ENCODE measurements at places on chromosomes 11 and 22.

GRCh38 chr11:1499261-1499890 is 12.8 kb upstream of the MOB2 start:
- DNase-seq, result no peak

DNA sequence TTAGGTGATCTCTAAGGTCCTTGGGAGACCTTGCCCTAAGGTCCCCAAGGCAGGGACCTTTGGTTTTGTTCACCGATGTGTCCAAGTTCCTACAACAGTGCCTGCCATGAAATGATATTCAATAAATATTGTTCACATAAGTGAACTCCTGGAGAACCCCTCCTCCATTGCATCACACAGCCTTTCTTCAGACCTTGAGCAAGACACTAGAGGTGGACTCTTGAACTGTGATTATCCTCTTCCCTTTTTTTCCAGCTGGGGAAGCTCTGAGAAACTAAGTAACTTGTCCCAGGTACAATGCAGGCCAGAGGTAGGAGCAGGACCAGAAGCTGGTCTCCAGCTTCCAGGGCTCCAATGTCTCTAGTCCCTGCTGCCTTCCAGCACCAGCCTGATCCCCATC is 76.6 kb upstream of the LMO1 start:
- no peak for DNase-seq

- DNase-seq, result no peak
Observed at GRCh38 chr11:18527512-18527911, 770 bp upstream of the TSG101 start.

GRCh38 chr22:48489551-48490499 is 1337.8 kb downstream of the BRD1 start:
- DNase-seq, result no peak

- DNase-seq, result no peak
Observed at GRCh38 chr22:41544671-41545476, 604 bp upstream of the POLR3H start.

- no peak for DNase-seq
Observed at GRCh38 chr11:129813231-129813791, 2.3 kb upstream of the TMEM45B start.

- DNase-seq, result no peak
Observed at GRCh38 chr22:38901111-38901641, 29.2 kb upstream of the CBX6 start.

GRCh38 chr22:38424525-38425080 is 30.4 kb downstream of the KCNJ4 start:
- DNase-seq, result no peak

GRCh38 chr11:73121692-73122091 is 20.4 kb downstream of the FCHSD2 start:
- DNase-seq, result no peak

DNA sequence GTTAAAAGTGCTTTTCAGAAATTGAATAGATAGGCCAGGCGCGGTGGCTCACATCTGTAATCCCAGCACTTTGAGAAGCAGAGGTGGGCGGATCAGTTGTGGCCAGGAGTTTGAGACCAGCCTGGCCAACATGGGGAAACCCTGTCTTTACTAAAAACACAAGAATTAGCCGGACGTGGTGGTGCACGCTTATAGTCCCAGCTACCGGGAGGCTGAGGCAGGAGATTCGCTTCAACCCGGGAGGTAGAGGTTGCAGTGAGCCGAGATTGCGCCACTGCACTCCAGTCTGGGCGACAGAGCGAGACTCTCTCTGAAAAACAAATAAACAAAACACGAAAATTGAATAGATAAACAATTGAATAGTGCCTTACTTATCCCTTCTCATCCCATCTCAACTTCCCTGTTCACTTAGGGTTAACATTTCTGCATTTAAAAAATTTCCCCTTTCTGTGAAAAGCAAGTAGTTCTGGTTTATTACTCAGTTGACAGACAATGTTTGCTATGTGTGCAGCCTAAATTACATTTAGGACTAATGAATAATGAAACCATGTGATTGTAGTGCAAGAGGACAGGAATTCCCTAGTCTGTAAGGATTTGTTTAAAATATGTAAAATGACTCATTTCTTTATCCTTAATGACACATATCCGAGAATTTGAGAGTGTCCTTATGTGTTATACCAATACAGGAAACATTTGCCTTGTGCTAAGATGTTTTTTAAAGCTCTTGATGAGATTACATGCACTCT is 6.0 kb downstream of the RNF169 start:
- DNase-seq, result no peak

- DNase-seq, result no peak
Observed at GRCh38 chr22:34604312-34604711, 461.6 kb upstream of the ISX start.

- peak; percentile 51 for DNase-seq
Observed at GRCh38 chr22:20550851-20551744, 43.7 kb downstream of the MED15 start.

GRCh38 chr11:75342966-75343870 is 8.2 kb downstream of the ARRB1 start:
- no peak for DNase-seq

DNA sequence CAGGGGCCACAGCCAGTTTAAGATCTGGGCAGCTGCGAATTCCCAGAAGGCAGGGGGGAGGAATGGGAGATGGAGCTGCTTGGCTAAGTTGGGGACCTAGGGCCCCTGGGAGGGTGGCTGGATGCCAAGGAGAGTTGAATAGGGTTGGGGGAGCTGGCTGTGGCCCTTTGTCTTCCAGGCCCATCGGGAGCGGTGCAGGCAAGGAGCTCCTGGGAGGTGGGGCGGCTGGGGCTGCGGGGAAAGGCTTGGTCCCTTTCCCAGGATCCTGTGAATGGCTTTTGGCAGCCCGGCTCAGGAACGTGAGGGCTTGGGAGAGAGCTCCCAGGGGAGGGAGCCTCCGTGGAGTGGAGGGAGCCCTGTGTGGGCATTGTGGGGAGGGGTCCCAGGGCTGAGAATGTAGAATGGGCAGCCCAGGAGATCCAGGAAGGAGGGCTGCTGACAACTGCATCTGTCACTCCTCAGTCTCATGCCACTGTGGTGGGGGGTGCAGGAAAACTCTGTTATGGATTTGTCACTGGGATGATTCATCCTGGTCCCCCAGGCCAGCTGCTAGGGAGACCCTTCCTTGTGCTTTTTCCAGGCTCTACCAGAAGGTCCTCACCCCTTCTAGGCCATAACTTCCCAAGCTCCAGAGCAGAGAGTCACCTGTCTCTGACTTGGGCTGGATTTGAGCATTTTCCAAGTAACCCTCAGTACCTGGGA is 6.0 kb downstream of the FREY1 start:
- DNase-seq, result no peak

GRCh38 chr11:87976009-87976408 is 199.2 kb downstream of the RAB38 start:
- no peak for DNase-seq

DNA sequence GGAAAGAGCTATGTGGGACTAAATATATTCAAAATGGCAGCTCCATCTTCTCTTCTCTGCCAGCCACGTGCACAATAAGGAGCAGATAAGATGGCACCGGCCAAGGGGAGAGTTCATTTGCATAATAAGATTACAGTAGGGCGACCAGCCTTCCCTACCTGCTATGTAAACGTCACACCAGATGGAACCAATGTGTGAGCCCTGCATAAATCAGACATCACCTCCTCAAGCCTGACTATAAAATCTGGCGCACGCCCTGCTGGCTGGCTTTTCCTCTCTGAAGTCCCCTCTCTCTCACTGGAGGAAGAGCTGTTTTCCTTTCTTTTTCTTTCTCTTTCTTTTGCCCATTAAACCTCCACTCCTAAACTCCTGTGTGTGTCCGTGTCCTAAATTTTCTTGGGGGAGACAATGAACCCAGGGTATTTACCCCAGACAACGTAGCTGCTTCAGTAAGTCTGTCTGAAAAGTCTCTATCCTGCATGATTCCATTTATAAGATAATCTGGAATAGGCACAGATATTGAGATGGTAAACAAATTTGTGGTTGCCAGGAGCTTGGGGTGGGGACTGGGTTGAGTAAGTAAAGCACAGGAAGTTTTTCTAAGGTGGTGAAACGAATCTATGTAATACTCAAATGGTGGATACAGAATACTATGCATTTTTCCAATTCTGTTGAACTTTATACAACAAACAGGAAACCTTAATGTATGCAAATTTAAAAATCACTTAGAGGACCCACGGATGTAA is 670.0 kb upstream of the KIRREL3 start:
- no peak for DNase-seq

- no peak for DNase-seq
Observed at GRCh38 chr11:109769858-109770257, 323.3 kb upstream of the ZC3H12C start.

DNA sequence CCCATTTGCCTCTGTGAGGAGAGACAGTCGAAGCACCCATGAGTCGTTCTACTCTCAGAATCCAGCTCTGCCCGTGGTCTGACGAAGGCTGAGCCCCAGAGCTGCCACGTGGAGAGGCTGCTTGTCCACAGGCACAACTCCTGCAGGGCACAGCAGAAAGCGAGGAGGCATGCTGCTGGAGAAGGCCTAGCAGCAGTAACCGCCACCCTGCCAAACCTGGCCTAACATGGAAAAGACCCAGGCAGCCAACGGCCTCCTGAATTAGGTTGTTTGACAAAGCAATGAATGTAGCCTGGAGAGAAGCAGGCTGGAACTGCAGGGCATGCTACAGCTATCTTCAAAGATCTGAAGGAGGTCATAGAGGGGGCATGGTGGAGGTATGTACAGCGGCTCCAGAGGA is 89.7 kb downstream of the SNX19 start:
- DNase-seq, result no peak

GRCh38 chr11:40186437-40187263 is 1272.8 kb downstream of the LRRC4C start:
- no peak for DNase-seq

- no peak for DNase-seq
Observed at GRCh38 chr22:35076630-35077029, 10.7 kb downstream of the ISX start.

DNA sequence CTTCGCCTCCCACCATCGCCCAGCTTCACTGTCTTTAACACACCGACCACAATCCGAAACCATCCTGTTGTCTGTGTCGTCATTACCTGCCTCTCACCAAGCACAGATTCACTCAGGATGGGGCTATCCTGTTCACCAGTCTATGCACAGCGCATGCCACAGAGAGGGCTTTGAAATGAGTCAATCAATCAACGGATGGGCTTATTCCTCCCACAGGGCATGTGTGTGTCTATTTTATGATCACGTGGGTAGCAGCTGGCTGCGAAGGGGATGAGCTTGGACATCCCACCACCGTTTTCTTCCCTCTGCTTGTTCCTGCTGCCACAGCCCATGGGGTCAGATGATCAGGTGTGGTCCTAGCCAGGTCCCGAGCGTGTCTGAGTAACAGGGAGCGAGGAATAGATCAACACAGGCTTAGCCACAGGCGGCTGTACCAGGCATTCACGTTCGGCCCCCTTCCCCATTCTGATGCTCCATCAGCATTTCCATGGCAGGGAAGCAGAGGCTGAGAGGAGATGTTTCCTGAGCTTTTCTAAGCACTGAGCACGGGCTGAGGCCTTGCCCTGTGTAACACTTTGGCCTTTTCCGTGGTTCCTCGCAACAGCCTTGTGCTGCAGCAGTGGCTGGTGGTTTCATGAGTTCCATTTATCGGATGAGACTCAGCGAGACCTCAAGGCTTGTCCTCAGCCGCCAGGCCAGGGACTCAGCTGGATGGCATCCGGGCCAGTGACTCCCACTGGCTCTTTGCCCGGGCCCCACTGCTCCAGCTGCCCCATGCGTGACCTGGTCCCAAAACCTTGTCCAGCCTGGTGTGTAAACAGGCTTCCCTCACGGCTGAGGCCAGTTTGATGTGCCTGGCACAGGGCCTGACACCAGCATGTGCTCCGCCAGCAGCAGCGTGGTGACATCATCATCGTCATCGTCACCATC is 48.1 kb upstream of the FGF3 start:
- DNase-seq, result no peak

DNA sequence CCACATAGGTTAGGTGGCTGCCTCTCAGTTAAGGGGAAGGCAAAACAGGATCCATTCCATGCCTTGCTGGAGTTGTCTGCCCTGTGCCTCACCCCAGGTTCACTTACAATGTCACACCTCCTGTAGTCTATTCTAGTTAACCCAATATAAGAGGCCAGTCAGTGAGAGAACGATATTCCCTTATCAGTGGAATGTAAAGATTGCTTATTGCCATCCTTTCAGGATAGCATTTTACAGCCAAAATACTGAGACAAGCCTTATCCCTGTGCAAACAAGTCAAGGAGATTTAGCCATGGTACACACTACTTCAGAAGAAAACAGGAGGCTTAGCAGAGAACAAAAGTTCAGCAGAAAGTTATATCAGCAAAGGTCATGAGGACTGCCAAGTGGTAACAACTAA is 5.5 kb downstream of the CYP2R1 start:
- DNase-seq, result no peak

- DNase-seq, result no peak
Observed at GRCh38 chr11:126191379-126192073, 19.9 kb downstream of the RPUSD4 start.

GRCh38 chr22:47750086-47750485 is 987.6 kb downstream of the TBC1D22A start:
- no peak for DNase-seq

Measured in CD4-positive, alpha-beta T cell treated with Interleukin-15 for 1 hour (primary cell).